ENCODE measurements at places on chromosomes 6 and 20.

DNA sequence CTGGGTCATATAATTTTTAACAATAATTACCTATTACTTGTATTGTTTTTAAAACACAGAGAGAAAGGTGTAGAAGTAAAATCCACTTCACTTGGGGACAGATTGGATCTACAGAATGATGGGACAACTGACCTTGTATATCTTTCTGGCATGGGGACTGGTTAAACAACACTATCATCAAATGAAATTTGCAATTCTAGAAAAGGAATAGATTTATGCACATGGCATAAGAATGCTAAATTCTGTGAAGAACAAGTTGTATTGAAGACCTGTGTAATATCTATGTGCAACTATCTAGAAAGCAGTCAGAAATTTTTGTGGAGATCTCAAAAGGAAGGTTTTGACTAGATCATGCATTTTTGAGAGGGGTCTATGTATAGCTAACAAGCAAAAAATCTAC lies 106.3 kb upstream of the BMP5 start:
- no peak for DNase-seq

DNA sequence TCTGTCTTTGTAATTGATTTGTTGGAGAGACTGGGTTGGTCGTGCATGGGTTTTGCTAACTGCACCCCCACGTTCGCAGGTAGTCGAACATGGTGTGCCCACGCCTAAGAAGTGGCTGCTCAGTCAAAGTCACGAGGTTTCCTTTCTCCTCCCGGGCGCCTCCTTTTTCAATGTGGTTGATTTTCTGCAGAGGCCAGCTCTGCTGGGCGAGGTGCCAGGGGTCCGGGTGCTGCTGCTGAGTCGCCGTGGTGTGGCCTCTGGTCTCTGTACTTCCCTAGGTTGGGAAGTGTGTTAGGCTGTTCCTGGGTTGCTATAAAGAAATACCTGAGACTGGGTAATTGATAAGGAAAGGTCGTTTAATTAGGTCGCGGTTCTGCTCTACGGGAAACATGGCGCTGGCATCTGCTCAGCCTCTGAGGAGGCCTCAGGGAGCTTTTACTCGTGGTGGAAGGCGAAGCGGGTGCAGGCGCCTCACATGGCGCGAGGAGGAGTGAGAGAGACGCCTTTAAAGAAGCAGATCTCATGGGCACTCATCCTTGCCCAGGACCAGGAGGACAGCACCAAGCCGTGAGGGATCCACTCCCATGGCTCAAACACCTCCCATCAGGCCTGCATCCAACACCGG lies 14.1 kb downstream of the OSBPL2 start:
- DNase-seq = no peak

GRCh38 chr6:170174771-170175643 lies 115.9 kb downstream of the DLL1 start:
- no peak for DNase-seq

DNA sequence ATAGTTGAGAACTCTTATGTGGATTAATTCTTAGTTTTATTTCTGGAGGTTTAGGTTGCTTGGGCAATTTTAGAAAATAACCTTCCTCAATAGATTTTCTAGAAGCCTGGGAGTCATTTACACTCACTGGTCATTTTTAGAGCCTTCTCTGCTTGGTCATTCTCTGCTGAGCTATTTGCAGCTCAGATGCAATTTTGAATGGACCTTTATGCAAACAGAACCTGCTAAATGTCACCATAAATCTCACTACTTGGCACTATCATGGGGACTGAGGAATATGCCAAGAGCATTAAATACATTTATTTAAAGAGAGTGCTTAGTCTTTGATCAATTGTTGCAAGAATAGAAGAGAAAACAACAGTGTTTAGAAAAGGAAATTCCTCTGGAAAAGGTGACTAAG lies 154.0 kb downstream of the CLVS2 start:
- DNase-seq = no peak

- peak; percentile 47 for DNase-seq
Observed at GRCh38 chr6:156395276-156395675, 381.9 kb upstream of the ARID1B start.

Data from naive thymus-derived CD8-positive, alpha-beta T cell (primary cell).